ENCODE measurements at places on chromosomes 12 and 14. TPM values are rescaled to one million over a fixed set of nuclear protein-coding genes. Genes with fewer than 3 reads are reported as not detected.

Gene DNAI7
- 4.2 TPM for total RNA-seq

- DNase-seq: no peak
Observed at GRCh38 chr12:61282790-61283575, 977.2 kb upstream of the USP15 start.

GRCh38 chr12:52349196-52349595 is 18.1 kb downstream of the KRT85 start:
- DNase-seq: no peak

DNA sequence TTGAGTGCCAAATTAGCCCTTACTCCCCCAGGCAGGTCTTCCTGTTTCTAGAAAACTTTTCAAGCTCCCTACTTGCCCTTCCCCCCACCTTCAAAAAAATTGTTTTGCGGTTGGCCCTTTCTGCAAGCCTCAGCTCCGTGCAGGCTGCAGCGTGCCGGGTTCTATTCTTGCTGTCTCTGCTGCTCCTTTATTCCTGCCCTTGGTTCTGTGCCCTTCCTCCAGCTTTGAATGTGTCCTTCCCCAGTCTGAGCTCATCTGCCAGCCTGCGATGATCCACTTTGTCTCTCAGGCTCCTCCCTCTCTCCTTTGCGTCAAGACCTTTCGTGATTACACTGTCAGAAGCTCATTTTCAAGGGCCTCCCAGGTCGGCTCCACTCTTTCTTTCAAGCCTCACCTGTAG is 98.6 kb downstream of the IRF2BPL start:
- no peak for DNase-seq
